ENCODE measurements at places on chromosomes 5 and 9.

GRCh38 chr5:58299256-58299655 lies 160.6 kb downstream of the PLK2 start:
- DNase-seq = no peak

GRCh38 chr9:87710443-87710842 lies 15.5 kb upstream of the CTSL start:
- no peak for DNase-seq

DNA sequence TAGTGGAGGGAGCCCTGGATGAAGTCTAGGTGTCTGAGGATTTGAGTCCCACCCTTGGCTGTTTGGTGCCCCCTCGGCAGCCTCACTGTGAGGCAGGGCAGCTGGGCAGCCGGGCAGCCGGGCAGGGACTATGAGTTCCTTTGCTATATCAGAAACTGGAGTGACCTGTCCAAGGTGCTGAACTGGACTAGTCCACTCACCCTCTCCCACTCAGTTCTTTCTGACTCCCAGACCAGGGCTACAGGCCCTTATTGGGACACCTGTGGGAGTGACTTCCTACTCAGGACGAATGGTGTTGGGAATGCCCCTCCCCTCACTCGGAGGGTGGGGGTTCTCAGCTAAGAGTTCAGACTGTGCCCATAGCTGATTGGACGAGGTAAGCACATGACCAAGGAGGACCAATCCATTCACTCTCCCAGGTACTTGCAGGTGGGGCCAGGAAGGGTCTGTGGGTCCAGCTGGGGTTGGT lies 34.1 kb upstream of the RAPGEF1 start:
- DNase-seq = peak; percentile 89

GRCh38 chr5:136230176-136230575 lies 37.2 kb upstream of the SMIM32 start:
- no peak for DNase-seq

DNA sequence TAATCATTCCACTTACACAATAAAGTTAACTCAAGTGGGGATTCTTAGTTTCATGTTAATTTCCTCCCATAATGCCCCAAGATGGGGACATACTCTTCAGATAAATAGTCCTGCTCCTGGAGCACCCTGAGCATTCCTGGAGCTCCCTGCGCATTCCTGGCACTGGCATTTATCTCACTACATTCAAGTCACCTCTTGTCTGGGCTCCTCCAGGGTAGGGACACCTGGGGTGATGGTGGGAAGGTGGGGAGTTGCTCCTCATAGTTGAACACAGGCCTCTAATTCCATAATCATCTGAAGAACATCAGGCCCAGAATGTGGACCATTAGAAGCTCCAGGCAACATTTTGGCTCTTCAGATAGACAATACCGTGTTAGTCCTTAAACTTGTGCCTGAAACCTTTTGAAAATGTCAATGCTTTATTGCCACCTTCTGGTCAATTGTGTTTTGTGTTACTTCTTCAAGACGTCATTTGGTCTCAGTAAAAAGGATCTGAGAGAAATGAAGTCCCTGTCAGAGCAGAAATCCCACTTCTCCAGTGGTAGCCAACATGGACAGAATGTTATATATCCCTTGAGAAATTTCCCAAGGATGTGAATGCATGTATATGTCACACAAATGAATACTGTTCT lies 14.2 kb upstream of the AGGF1 start:
- DNase-seq = peak; percentile 50

DNA sequence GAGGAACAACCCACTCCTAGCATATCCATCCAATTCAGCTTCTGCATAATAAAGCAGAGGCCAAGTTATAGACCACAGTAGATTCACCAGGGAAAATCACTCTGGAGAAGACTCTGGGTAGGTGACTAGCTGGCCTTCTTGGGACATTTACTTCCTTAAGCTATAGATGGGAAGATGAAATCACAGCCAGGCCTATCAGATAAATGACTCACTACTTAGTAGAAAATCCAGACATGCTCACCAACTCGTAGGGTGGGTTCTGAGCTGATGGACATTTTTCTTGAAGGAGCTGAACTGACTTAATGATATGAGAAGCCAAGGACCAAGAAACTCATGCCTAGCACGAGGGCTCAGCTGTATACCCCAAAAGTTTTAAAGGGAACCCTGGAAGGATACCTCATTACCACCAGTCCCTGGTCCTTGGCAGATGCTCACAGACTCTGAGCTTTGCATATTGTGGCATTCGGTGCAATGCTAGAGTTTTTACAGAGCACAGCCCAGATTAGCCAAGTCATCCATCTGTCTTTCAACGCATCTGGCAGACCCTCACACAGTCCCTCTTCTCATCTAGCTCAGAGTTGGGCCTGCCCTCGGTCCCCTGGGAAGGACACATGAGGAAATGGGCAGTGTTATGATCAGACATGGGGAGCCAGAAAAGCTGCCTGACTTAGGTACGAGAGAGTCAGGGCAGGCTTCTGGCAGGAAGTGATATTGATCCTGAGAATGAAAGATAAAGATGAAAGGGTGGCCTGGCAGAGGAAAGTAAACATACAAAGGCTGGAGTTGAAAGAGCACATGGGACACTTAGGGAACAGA lies 15.0 kb downstream of the ACSL6 start:
- DNase-seq = no peak

GRCh38 chr5:1546556-1546955 lies 22.8 kb upstream of the LPCAT1 start:
- no peak for DNase-seq

GRCh38 chr5:108924457-108924961 lies 176.8 kb downstream of the FER start:
- no peak for DNase-seq

GRCh38 chr9:117926031-117926658 lies 221.9 kb downstream of the TLR4 start:
- DNase-seq = no peak

GRCh38 chr5:61765471-61765870 lies 433.4 kb downstream of the ZSWIM6 start:
- no peak for DNase-seq

GRCh38 chr5:78887384-78888118 lies 97.6 kb downstream of the ARSB start:
- no peak for DNase-seq

- no peak for DNase-seq
Observed at GRCh38 chr5:76762484-76762883, 46.6 kb downstream of the F2R start.

DNA sequence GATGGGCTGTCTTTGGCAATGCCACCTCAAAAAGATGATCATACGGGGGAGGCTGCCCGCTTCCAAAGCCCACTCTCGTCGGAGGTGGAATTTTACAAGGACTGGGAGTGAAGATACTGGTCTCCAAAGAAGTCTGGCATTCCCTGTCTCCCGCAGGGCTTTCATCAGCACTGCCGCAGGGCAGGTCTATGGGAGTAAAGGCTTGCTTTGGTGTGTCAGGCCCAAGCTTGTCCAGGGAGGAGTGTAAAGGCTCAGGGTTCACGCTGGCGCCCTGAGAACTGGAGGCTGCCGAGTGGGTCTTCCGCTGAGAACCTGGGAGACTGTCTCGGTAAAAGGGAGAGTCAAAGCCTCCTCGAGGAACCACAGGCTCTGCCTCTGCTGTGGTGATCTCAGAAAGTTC lies 27.0 kb downstream of the SPACA9 start:
- DNase-seq = no peak

DNA sequence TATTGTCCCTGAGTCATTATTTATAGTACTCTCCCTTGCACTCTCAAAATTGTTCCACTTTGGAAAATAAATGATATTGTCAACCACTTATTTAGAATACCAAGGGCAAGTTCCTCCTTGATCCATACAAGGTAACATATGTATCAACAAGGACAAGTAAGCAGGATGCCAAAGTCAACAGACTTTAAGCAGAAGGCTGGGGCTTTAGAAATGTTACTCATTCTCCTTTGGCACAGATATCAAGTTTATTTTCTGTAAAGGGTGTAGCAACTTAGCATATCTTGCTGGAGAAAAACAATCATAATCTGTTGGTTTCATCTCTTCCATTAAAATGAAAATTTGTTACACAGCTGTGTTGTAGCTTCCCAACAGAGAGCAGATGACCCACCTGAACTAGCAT lies 248.7 kb upstream of the SLC30A5 start:
- DNase-seq = no peak

- peak; percentile 76 for DNase-seq
Observed at GRCh38 chr5:6576861-6577501, 55.9 kb downstream of the NSUN2 start.

DNA sequence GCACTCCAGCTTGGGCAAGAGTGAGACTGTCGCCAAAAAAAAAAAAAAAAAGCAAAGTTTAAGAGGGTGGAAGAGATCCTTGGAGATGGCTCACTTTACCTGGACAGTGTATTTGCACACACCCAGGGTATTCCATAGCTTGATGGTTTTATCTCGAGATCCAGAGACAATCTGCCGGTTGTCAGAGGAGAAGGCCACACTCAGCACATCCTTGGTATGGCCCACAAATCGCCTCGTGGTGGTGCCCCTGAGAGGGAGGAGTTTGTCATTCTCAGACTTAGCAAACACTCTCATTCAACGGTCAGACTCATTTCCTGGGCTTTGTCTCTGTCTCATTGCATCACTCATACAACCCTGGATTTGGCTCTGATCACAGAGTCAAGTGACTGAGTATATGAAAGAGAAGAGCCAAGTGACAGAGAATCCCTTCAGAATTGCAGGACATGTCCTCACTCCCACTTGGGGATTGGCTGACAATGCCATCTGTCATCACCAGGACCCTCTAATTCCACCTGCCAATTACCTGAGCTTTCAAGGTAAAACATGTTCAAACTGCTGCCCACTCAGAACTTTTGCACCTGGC lies 2.2 kb downstream of the RACK1 start:
- DNase-seq = no peak

DNA sequence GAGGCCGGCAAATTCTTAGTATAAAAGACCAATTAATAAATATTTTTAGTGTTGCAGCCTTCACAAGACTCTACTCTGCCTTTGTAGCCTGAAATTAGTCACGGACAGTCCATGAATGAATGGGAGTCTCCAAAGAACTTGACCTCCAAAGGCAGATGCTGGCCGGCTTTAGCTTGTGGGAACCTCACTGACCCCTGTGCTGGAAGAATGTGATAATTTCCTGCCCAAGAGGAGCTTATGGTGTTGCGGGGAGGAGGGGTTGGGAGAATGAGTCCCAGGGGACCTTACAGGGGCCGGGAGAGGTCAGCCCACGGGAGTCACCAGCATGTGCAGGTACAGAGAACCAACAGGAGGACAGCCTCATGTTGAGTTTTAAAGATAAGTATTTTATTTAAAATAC lies 143.1 kb downstream of the IRX2 start:
- DNase-seq = no peak

- DNase-seq = no peak
Observed at GRCh38 chr5:87781976-87782375, 369.2 kb upstream of the CCNH start.
